ENCODE measurements at places on chromosomes 13 and 19.

- DNase-seq, result no peak
Observed at GRCh38 chr13:33963134-33963533, 145.2 kb downstream of the RFC3 start.

- DNase-seq, result no peak
Observed at GRCh38 chr19:23699521-23699860, 12.5 kb upstream of the ZNF675 start.

GRCh38 chr13:40624383-40624782, 42.1 kb downstream of the FOXO1 start:
- DNase-seq, result no peak

DNA sequence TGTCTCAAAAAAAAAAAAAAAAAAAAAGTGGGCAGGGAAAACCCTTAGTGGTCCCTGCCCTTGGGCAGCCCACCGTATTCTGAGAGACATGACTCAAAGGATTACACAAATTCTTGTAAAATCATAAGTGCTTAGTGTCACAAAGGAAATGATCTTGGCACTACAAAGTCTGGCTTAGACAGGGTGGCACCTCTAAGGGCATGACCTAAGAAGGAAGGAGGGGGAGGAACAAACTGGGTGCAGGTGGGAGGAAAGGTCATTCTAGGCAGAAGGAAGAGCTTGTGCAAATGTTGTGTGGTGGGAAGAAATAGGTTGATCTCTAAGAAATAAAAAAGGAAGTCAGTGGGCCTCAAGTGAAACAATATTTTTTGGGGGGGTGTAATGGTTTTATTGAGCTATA, 10.4 kb downstream of the PNPLA6 start:
- no peak for DNase-seq

GRCh38 chr19:11843722-11844121, 4.8 kb upstream of the ZNF439 start:
- DNase-seq, result no peak

- DNase-seq, result peak; percentile 64
Observed at GRCh38 chr19:12994701-12995595, at the start of gene NFIX. NFIX (plus strand) TSS chr19:12995475; CDS start chr19:12995838, 363 bp downstream.

DNA sequence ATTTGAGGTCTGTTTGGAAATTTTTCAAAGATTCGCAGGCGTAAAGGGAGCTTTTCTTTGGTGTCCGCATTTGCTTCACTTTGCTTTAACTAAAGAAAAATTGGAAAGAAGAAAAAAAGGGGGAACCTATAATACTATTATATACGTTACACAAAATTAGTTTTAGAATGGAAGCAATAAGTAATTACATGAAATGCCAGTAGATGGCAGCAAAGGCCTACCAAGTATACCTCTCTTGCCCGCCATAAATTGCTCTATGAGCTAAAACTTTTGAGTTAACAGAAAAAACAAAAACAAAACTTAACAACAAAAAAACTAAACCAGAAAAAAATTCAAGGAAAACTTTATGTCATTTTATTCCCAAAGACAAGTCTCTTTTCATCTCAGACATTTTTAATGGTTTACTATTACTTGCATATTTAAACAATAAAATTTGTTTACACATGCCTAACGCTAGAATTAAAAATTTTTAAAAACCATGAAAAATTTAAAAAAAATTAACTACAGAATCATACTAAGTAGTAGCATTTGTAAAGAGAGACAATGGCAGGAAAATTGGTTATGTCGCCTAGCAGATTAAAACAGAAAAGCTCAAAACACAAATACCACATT, 271.4 kb downstream of the NALCN start:
- peak; percentile 74 for DNase-seq

- no peak for DNase-seq
Observed at GRCh38 chr13:79673310-79673992, 192.5 kb downstream of the NDFIP2 start.

DNA sequence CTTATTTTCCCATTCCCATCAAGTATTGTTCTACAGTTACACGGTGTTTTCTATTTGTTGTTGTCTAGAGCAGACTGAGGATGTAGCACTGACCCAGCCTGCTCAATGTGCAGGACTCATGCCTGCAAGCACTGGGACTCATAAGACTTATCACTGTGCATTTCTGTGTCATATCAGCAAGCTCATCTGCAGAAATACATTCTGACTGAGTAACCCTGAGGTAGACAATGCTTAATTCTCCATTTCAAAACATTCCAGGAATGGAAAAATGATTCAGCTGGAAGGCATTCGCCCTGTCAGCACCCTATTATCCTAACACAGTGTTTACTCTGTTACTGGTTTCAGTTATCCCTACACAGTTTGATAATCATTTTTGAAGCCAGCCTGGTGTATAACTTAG, 2506.4 kb downstream of the PCDH9 start:
- DNase-seq, result peak; percentile 85

DNA sequence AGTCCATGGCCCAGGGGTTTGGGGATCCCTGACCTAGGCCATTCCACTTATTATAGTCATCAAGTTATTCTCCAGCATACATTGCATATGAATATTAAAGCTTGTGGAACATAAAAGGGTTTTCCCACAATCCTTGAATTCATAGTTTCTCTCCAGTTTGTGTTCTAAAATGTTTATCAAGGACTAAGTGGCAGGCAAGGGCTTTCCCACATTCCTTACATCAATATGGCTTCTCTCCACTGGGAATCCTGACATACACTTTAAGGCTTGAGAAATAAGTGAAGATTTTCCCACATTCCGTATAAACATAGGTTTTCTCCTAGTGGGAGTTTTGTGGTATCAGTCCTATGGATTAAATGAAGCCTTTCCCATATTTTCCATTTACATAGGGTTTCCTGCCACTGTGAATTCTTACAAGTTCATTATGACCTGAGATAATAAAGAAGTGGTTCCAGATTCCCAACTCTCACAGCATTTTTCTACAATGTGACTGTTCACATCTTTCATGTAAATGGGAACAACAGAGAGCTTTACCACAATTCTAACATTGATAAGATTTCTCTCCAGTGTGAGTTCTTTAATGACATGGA, 14.5 kb downstream of the ZNF426 start:
- peak; percentile 15 for DNase-seq

GRCh38 chr13:45412274-45413049, 5.7 kb downstream of the SLC25A30 start:
- no peak for DNase-seq
